Type B pancreatic cell (in vitro differentiated cells): ENCODE measurements at places on chromosomes 2 and 18.
A peak's percentile ranks its signal among the peaks of the same experiment; 100 is the strongest.

DNA sequence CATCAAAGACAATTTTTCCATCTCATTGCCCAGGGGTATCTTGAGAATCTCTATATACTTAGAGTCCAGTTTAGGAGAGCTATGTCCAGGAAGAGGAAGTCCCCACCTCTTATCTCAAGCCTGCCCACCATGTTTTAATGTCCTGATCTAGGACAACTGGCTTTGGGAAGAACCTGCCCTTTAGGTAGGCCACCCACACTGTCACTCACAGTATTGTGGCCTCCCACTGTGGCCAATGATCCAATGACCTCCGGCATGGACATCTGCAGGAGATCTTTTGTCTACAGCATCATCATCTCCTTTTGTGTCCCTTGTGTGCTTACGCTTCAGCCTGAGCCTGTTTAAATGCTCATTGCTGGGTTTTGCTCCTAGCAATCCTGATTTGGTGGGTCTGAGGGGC is 77.4 kb downstream of the SLC4A3 start:
- no peak for DNase-seq

DNA sequence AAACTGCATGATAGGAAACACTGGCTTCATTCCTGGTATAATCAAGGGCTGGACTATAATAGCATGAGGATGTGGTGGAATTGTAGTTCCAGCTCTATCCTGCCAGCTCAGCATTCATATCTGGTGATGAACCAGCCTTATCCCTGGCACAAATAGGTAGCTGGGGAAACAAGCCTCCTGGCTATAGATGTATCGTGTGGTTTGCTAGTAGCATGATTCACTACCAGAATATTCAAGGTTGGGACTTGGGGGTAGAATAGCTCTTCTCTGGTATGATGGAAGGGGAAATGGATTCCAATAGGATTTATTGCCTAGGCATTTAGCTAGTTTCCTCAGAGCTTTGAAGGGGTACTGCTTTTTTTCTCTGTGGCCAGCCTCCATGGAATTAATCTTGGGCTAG is 532.8 kb downstream of the FBXO15 start:
- DNase-seq: no peak

DNA sequence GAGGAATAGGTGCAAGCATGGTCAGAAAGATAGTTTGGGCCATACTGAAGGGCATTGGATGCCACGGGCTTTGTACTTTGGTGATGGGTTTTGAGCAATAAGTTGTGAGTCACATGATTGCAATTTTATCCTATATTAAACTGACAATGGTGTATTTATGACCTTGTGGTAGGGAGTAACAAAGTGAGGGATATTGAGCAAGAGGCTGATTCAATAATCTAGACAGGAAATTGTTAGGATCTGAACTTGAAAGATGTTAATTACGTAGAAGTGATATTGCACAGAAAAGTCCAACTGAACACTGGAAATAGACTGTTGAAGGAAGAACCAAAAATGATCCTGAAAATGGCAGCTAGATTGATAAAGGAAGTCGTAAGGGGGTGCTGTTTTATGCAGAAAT is 46.6 kb upstream of the TCF4 start:
- no peak for DNase-seq

GRCh38 chr2:172861656-172862476 is 126.2 kb downstream of the RAPGEF4 start:
- no peak for DNase-seq

GRCh38 chr2:191015831-191016230 is 1.9 kb upstream of the STAT1 start:
- no peak for DNase-seq

DNA sequence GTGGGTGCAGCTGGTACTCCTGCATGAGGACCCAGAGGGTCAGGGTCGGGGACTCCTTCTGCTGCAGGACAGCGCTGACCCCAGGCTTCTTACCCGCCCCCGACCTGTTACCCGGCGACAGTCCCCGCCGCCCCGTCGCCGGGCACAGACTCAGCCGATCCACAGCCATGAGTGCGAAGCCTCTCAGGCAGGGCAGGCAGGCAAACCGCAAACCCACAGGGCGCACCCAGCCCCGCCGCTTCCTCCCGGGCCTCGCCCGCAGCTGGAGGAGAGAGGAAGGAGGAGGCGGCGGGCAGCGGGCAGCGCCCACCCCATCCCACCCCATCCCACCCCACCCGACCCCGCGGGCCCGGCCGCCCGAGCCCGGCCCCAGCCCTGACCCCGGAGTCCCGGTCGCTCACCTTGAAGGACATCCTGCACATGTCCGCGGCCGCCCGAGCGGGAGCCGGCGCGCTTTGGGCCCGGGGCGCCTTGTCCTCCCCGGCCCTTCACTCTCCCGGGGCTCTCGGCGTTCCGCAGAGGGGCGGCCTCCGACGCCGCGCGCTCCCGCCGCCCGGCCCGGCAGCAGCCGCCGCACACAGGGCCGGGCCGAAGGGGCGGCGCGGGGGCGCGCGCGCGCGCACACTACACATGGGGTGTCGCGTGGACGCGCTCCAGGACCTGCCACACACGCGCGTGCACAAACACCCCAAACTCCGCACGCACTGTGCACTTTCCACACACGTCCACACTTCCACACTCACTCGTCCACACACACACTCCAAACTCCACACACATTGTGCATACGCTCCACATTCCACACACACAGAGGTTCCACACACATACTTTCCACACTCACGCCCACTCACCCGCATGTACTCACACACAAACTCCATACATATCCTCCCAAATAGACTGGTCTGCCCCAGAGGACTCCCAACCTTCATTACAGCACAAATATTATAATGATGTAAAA is at the start of gene ANKRD29:
Gene ANKRD29 (minus strand): TSS at position 603 of the 955 bp plus-strand sequence. CDS start 181 bp downstream, at position 422.
- no peak for DNase-seq

DNA sequence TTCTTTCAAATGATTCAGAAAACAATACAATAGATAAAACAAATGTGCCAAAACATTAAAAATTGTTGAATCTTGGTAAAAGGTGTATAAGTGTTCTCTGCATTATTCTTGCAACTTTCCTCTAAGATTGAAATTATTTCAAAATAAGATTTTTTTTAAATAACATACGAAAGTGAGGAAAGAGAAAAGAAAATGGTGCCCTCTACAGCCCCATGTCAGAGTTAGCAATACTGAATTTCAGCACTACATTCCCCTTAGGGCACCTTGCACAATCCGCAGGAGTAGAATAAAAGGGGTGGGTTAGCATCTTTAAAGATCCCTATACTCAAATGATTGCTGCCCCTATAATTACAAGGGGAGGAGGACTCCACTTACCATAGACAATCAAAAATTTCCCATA is 433.7 kb downstream of the BCL11A start:
- no peak for DNase-seq

- DNase-seq: no peak
These were observed 63.1 kb downstream of the ACVR1C start for GRCh38 chr2:157565550-157565949.

DNA sequence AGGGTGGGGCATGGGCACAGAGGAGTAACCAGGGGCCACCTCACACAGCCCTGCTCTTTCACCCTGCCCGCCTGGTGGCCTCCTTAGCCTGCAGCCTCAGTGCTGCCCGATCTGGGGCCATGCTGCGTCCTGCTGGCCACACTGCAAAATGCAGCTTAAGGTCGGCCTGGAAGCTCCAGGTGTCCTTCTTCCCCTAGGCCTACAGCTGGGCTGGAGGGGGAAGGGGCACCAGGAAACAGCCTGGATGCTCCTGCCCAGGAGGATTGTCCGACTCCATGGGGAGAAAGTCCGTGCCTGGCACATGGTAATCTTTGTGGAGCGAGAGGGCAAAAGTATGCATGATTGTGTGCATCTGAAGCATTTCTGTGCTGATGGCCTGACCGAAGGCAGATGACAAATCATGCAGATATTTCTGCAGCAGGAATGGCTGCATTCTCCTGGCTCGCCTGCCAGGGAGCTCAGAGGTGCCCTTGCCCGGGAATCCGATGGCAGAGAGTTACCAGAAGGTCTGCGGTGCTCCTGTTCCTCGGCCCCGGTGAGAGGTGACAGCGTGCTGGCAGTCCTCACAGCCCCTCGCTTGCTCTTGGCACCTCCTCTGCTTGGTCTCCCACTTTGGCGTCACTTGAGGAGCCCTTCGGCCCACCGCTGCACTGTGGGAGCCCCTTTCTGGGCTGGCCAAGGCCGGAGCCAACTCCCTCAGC is 12.8 kb upstream of the ALPP start:
- no peak for DNase-seq

GRCh38 chr2:8310557-8311455 is 371.1 kb upstream of the ID2 start:
- DNase-seq: no peak

DNA sequence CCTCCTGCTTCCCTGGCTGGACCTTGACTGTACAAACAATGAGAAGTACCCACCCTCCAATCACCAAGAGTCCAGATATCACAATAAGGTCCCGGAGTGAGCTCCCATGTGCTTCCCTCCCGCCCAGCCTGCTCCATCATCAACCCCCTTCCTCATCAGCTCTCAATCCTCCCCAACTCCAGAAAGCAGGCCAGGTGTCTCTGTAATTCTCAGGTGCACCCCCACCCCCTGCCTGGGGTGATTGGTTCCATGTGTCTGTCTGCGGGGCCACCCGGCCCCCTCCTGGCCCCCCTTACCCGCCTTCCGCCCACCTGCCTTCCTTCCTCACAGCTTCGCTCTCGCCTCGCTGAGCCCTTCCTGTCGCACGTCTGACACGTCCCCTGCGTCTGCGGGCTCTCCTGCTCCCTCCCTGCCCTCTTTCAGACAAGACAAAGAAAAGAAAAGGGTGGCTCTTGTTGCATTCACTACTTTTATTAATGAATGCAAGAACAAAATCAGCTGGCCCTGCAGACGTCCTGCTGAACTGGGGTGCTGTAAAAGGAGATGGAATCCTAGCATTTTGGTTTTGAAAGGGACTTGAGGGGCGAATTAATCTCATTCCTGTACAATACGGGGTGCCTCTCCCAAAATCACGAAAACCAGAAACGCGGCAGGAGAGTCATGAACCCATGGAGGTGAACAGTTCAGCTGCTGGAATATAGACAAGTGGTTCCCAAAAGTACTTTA is 26.5 kb upstream of the IGFBP2 start:
- DNase-seq: no peak

DNA sequence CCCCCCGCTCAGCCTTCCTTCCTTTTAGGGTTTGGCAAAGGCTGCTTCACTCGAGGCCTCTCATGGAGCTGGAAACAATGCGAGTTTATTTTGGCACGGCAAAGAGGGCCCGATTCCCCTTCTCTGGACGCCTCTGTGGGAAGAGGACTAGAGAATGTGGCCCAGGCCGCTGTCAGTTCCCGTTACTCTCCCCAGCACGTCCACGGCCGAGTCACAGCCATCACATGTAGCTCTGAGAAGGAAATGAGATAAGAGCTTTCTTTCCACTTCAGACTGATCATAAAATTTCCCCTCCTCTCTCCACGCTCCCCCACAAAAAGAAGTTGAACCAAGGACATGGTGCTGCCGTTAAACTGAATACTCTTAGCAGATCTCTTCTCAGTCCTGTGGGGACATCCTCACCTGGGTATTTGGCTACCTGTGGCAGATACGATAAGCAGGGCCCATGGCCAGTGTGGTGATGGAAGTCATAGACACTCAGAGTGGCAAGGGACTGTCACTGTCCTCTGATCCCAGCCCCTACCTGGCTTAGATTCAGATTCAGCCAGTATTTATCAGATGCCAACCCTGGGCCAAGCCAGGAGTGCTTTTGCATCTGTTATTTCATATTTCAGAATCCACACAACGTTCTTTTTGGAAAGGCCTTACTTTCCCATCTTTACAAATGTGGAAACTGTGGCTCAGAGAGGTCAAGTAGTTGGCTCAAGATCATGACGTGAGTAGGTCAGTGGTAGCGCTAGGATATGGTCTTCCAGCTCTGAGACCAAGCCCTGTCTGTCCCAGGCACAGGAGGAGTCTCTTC is 101.2 kb downstream of the MCFD2 start:
- DNase-seq: peak; percentile 54

DNA sequence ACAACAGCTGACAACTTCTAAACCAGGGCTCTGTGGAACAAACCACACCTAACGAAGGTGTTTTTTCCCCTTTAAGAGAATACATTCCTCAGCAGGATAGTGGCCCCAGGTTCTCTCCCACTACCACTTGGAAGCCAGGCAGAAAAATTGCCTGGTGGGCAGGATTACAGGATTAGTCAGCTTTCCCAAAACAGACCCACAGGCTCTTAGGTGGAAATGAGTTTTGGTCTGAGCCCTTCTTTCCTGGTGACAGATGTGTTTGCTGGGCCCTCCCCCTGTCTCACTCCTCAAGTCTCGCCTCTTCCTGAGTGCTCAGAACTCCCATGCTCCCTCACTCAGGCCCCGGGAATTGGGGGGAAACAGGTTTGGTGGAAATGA is 139.4 kb upstream of the HAAO start:
- no peak for DNase-seq

DNA sequence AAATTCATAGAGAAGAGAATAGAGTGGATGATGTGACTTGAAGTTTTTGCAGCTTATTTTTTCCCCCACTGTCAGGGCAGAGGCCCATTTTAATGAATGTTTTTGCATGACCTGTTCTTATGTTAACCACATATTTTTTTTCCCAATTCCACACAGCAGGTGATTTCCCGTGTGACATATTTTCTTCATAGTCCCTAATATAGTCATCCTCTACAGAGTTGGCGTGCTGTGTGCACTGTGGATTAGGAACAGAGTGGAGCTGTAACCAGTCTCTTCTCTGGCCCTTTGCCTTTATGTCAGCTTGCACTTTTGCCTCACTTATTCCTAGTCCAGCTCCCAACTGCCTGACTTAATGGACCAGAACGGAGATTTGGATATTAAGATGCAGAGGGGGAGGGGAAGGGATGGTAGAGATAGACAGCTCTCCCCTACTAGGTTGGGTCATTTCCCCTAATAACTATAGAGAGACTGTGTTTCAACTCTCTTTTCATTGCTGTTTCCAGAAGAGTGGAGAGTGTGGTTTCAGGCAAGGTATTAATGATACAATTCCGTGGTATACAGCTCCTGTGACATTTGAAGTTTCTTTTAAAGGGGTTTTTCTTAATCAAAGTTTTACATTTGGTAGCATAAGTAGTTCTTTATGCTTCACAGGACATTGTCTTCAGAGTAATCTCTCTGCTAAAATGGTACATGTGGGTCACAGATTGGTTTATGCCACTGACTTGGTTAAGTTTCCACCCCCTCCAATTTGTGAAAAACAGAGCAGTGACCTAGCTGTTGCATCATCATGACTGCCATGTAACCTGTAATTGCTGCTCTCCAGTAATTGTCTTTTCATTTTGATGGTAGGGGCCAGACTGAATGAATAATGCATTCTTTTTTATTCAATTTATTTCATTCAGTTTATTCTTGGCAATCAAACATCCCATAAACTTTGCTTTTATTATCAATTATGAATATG is 161.3 kb downstream of the HAUS1 start:
- no peak for DNase-seq

DNA sequence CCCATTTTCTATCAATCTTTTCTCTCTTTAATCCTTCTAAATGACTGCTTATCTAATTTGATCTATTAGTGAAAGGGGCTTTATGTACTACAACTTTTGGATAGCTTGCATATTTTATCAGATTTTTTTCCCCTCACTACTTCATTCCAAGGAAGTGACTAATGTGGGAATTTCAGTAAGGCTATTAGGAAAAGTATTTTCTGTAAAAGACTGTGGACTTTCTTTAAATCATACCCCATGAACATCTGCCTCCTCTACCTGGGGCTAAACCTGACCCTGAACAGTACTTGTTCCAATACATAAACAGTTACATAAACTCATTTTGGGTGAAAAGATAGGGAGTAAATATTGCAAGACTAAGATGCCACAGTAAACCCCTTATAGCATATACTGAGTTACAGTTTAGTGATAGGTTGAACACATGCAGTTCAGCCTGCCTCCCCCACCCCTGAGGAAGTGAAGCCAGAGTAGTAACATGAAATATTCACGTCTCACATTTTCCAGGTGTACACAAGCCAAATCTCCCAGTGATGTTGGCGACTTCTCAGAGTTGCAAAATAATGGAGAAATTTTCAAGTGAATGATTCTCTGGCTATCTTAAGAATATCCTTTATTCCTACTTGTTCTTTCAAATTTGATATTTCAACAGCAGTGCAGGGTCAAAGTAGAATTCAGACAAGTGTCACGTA is 590.9 kb upstream of the ZEB2 start:
- no peak for DNase-seq
